ENCODE measurements at places on chromosomes 2 and 18. TPM values are rescaled to one million over a fixed set of nuclear protein-coding genes. Genes with fewer than 3 reads are reported as not detected.
A peak's percentile ranks its signal among the peaks of the same experiment; 100 is the strongest.

- no peaks in the 10 kb centered on the region for H3K27me3 ChIP-seq
- DNase-seq: no peak
- H3K27ac ChIP-seq: peak overlapping the region; percentile 45
- H3K4me3 ChIP-seq: no peak overlapping the region
- H3K4me1 ChIP-seq: peaks cover 29% of the 10 kb centered on the region
Measured at GRCh38 chr2:58047961-58048360, 1.4 kb downstream of the VRK2 start.

Gene CXCR1
- total RNA-seq: not detected

DNA sequence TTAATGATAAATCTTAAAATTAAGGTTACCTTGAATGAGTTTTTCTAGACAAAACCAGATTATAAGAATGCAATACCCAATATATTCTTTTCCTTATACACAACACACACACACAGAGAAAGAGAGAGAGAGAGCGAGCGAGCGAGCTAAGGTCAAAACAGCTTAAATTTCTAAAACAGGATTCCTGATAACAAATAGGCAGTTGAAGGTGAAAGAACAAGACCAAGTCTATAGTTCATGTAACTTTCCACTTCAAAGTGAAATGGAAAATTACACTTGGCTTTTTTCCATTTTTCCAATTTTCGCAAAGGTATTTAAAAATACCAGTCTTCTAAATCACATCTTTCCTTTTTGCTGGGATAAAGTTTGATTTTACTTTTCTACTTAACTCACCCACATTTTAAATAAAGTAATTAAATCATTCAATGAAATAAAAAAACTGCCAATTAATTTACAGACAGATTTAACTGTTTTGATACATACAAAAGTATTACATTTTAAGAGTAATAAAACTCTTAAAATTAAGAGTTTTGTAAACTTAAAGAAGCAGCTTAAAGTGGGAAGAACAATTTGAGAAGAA is 98.8 kb downstream of the COBLL1 start:
- H3K4me3 ChIP-seq: no peak overlapping the region
- no peak for DNase-seq
- H3K4me1 ChIP-seq: no peaks in the 10 kb centered on the region

- H3K36me3 ChIP-seq: no peaks in the 10 kb centered on the region
- DNase-seq: no peak
- no peaks in the 10 kb centered on the region for H3K27me3 ChIP-seq
- no peak overlapping the region for H3K4me3 ChIP-seq
- no peaks in the 10 kb centered on the region for H3K4me1 ChIP-seq
- H3K27ac ChIP-seq: no peak overlapping the region
Measured at GRCh38 chr2:17845806-17846205, 29.5 kb downstream of the MSGN1 start.

GRCh38 chr2:174350593-174351181 is 15.9 kb downstream of the SP9 start:
- H3K4me1 ChIP-seq: no peaks in the 10 kb centered on the region
- no peak for DNase-seq
- H3K4me3 ChIP-seq: no peak overlapping the region
- H3K27ac ChIP-seq: no peak overlapping the region

Gene GPR45
- not detected for total RNA-seq

Gene ACOXL
- total RNA-seq: 0.27 TPM

DNA sequence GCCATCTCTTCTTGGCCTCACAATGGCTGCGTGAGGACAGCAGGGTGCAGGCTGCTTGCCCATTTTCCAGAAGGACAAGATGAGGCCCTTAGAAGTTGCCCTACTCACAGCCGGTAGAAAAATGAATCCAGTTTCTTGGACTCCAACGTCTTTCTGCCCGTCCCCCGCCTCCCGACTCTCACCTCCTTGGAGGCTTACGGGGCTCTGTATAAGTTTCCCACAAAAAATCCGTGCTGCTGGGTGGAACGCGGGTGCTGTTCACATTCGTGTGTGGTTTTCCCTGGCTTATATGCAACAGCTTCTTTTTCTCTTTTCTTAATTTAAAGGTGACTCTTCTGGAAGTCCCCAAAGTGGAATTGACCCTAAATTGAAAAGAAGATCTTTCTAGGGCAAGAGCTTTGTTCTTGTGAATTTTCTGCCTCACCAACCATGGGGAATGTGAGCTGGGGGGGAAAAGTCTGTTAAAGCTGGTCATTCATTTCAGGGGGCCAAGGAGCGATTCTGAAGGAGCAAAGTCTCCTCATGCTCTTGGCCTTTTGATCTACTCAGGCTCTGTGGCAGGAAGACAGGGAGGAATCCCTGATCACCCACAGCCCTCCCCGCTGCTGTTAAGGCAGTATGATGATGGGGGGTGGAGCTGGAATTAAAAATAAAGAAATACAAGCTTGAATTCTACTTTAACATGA is 51.3 kb downstream of the DDX1 start:
- DNase-seq: no peak
- H3K36me3 ChIP-seq: no peaks in the 10 kb centered on the region
- H3K27me3 ChIP-seq: no peaks in the 10 kb centered on the region
- no peak overlapping the region for H3K27ac ChIP-seq
- no peaks in the 10 kb centered on the region for H3K4me1 ChIP-seq

Gene CD226
- total RNA-seq: 150 TPM

GRCh38 chr2:130843321-130843985 is 6.7 kb downstream of the ARHGEF4 start:
- no peak overlapping the region for H3K4me3 ChIP-seq
- no peak for DNase-seq
- no peaks in the 10 kb centered on the region for H3K4me1 ChIP-seq
- no peak overlapping the region for H3K27ac ChIP-seq

Gene TRIM43
- not detected for total RNA-seq

GRCh38 chr2:71675296-71675695 is 221.9 kb downstream of the DYSF start:
- no peaks in the 10 kb centered on the region for H3K4me1 ChIP-seq
- H3K4me3 ChIP-seq: no peak overlapping the region
- H3K36me3 ChIP-seq: no peaks in the 10 kb centered on the region
- no peak overlapping the region for H3K27ac ChIP-seq

Gene CHRNG
- not detected for total RNA-seq

- no peaks in the 10 kb centered on the region for H3K27me3 ChIP-seq
- H3K4me1 ChIP-seq: no peaks in the 10 kb centered on the region
- no peak overlapping the region for H3K27ac ChIP-seq
- H3K36me3 ChIP-seq: no peaks in the 10 kb centered on the region
- no peak overlapping the region for H3K4me3 ChIP-seq
- DNase-seq: no peak
Measured at GRCh38 chr2:235552671-235553070, 58.8 kb downstream of the AGAP1 start.

DNA sequence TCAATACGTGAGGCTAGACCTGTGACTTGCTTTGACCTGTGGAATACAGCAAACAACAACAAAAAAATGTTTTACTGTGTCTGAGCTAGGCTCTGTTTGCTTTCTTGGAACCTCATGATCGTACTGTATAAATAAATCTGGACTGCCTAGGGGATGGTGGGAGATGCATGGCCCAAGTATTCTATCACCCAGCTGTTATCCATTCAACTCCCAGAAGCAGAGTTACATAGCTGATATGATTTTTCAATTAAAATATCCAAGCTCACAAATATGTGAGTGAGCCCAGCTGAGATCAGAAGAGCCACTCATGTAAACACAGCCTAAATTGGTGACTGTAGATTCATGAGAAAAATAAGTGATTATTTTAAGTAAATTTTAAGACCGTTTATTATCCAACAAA is 154.1 kb upstream of the THUMPD2 start:
- no peaks in the 10 kb centered on the region for H3K4me1 ChIP-seq
- H3K4me3 ChIP-seq: no peak overlapping the region
- DNase-seq: no peak
- H3K27ac ChIP-seq: no peak overlapping the region
- H3K36me3 ChIP-seq: no peaks in the 10 kb centered on the region

DNA sequence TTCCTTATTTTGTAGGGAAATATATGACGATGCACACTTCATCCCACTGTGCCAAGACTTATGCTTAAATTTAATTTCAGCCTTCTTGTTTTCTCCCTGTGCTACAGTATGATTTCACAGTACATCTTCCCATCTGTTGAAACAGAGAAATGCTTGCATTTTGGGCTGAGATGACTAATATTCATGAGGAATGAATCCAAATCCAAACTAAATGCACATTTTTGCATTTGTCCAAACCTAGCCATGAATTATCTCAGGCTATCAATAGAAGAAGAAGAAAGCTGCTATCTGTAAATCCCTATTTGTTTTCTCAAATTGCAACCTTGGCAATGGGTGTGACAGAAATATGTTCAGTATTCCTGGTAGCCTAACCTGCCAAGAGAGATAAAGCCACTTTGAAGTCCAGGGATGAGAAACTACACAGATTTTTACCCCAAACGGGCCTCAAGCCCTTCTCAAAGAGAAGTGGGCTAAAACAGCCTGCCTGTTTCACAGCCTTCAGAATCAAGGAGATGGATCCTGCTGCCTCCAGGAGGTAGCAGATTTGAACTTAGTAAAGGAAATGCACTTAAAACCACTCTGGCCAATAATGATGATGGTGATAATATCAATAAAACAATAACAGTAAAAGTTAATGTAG is 306.9 kb upstream of the NT5C1B start:
- no peaks in the 10 kb centered on the region for H3K27me3 ChIP-seq
- H3K4me1 ChIP-seq: no peaks in the 10 kb centered on the region
- no peak overlapping the region for H3K4me3 ChIP-seq
- no peak for DNase-seq

GRCh38 chr2:25312958-25313710 is 28.6 kb downstream of the DNMT3A start:
- peak overlapping the region; percentile 74 for H3K4me3 ChIP-seq
- no peak for DNase-seq
- peak overlapping the region; percentile 38 for H3K27ac ChIP-seq

DNA sequence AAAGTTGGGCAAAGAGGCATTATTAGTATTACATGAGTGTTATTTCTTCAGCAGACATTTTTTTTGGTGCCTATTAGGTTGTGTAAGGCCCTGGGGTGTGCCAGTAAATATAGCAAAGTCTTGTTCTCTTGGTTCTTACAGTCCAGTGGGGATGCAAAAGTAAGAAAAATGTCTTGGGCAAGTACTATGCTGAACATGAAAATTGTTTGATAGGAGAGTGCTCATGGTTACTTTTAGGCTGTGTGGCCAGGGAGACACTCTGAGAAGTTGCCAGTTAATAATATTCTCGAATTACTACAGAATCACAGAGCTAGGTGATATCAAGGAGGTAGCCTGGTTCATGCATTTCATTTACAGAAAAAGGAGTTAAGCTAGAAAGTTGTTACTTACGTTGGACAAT is 1.9 kb downstream of the AGFG1 start:
- no peak for DNase-seq
- peak overlapping the region; percentile 39 for H3K4me3 ChIP-seq
- H3K36me3 ChIP-seq: no peaks in the 10 kb centered on the region
- H3K27me3 ChIP-seq: no peaks in the 10 kb centered on the region
- peaks cover 37% of the 10 kb centered on the region for H3K4me1 ChIP-seq

DNA sequence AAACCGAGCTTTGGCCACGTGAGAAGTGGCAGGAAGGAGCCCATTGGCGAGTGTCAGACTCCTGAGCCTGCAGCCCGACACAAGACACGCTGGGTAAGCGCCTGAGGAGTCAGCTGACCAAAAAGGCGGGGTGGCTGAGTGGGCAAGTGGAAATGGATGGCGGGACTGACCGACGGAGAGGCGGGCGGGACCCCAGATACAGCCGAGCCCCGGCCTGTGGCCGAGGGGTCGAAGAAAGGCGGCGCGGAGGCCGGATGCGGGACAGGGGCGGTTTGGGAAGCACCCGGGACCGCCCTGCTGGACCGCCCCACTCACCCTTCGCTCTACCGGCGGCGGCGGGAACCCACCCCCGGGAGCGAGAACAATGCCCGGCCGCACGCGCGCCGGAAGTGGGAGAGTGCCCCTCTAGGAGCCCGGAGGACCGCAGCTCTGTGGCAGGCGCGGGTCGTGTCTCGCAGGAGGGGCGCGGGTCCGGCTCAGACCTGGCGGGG is 22.8 kb downstream of the ZSCAN30 start:
- H3K36me3 ChIP-seq: no peaks in the 10 kb centered on the region
- peak overlapping the region; percentile 65 for H3K27ac ChIP-seq
- H3K4me1 ChIP-seq: peaks cover 6% of the 10 kb centered on the region
- peak overlapping the region; percentile 66 for H3K4me3 ChIP-seq
- DNase-seq: peak; percentile 64

Gene TM4SF20
- total RNA-seq: not detected

GRCh38 chr2:103788389-103788788 is 1026.6 kb downstream of the TMEM182 start:
- no peak overlapping the region for H3K27ac ChIP-seq

- no peak overlapping the region for H3K27ac ChIP-seq
- DNase-seq: no peak
- no peaks in the 10 kb centered on the region for H3K4me1 ChIP-seq
- H3K36me3 ChIP-seq: no peaks in the 10 kb centered on the region
- no peaks in the 10 kb centered on the region for H3K27me3 ChIP-seq
Measured at GRCh38 chr18:38241736-38242135, 676.1 kb upstream of the CELF4 start.

Gene SETBP1
- total RNA-seq: 14.1 TPM

DNA sequence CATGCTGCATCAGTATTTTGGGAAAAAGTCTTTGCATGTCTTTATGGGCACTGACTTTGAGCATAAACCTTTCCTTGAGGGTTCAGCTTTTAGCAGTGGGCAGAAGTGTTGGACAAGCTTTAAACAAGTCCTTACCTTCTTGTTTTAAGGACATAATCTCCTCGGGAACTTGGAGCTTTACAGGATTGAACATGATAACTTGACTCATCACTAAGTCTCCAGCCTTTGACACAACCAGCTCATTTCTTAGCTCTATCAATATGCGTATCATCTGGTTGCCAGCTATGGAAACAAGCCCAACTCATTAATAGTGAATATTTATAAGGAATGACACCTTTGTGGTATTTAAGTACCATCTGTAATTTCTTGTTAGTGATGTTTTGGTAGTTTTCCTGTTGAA is 21.0 kb upstream of the RAB27B start:
- H3K27me3 ChIP-seq: no peaks in the 10 kb centered on the region
- H3K4me1 ChIP-seq: peaks cover 6% of the 10 kb centered on the region
- H3K4me3 ChIP-seq: no peak overlapping the region
- DNase-seq: no peak
- no peaks in the 10 kb centered on the region for H3K36me3 ChIP-seq
- H3K27ac ChIP-seq: no peak overlapping the region

GRCh38 chr2:148813603-148814065 is 61.4 kb upstream of the KIF5C start:
- H3K4me3 ChIP-seq: no peak overlapping the region
- peak; percentile 52 for DNase-seq
- H3K4me1 ChIP-seq: no peaks in the 10 kb centered on the region
- no peaks in the 10 kb centered on the region for H3K36me3 ChIP-seq

DNA sequence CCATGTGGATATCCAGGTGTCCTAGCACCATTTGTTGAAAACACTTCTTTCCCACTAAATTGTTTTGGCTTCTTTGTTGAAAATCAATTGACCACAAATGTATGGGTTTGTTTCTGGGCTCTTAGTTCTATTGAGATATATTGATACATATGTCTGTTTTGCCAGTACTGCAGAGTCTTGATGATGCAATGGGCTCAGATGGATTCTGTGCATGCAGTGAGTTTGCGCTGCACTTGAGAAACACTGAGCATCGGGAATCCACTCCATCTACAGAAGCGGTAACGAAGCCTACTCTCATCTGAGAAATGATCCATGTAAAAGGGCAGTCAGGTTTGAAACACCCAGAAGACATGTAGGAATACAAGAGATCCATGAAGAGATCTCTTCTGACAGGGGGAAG is 21.9 kb upstream of the DNAJC10 start:
- H3K36me3 ChIP-seq: no peaks in the 10 kb centered on the region
- H3K27ac ChIP-seq: no peak overlapping the region
- H3K4me1 ChIP-seq: no peaks in the 10 kb centered on the region
- no peak for DNase-seq
- H3K27me3 ChIP-seq: no peaks in the 10 kb centered on the region

All from CD8-positive, alpha-beta memory T cell (primary cell).